ENCODE measurements at places on chromosomes 3 and 15.

- DNase-seq = no peak
Measured at GRCh38 chr15:96358821-96359615, 28.5 kb downstream of the NR2F2 start.

DNA sequence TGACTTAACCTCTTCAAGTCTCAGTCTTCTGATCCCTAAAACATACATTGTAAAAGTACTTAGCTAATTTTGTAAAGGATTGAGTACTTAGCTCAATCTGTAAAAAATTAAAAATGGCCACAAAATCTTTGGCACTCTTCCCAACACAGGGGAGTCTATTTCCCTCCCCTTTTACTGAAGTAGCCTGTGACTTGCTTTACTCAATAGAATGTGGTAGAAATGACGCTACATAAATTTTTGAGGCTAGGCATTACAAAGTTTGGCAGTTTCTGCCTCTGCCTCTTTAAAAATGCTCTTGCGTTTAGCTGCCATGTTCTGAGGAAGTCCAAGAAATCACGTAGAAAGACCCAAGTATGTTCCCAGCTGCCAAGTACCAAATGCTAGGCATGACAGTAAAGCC, 80.2 kb downstream of the CBLB start:
- no peak for DNase-seq

DNA sequence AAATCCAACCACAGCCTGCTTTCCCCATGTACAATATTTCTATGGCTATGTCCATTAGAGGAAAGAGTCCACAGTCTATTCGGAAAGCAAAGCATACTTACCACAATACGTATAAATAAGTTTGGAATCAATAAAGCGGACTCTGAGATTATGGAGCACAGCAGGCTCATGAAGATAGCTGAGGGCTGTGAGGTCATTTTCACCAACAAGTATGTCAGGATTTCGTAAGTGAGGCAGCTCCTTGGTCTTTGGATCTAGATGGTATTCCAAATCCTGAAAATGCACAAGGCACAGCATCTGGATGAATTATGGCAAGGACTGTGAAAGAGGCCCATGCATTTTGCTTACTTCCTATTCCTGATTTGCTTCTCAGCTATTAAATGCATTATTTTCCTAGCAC, 100.4 kb downstream of the MYO5A start:
- DNase-seq = no peak

DNA sequence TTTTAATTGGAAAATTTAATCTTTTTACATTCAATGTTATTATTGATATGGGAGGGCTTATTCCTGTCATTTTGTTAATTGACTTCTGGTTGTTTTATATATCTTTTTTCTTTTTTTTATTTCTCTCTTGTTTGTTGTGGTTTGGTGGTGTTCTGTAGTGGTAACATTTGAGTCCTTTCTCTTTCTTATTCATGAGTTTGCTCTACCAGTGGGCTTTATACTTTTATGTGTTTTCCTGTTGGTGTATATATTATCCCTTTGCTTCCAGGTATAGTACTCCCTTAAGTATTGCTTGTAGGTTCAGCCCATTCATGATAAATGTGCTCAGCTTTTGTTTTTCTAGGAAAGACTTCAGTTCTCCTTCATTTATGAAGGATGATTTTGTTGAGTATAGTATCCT, 57.6 kb downstream of the GALK2 start:
- DNase-seq = no peak

DNA sequence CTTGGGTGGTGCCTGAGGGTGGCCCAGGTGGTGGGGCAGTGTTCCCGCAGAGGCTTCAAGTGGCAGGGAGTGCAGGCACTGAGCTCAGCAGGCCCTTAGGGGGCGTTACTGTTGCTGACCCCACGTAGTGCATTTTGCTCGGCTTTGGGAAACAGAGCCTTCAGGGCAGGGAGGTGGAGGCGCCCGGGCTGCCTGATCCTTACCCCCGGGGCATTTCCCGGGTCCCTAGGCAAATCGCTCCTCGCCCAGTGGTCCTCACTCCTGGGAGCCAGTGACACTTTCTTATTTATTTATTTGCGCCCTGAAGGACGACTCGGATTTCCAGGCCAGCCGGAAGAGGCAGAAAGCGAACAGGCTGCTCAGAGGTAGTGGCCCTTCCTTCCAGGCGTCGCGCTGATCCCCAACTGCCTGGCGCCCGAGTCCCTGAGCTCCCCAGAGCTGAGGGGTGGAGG, 10.1 kb upstream of the FOXB1 start:
- no peak for DNase-seq

GRCh38 chr3:84108442-84108971, 850.3 kb upstream of the CADM2 start:
- DNase-seq = no peak

- DNase-seq = no peak
Measured at GRCh38 chr3:190058521-190059241, 62.0 kb downstream of the P3H2 start.

DNA sequence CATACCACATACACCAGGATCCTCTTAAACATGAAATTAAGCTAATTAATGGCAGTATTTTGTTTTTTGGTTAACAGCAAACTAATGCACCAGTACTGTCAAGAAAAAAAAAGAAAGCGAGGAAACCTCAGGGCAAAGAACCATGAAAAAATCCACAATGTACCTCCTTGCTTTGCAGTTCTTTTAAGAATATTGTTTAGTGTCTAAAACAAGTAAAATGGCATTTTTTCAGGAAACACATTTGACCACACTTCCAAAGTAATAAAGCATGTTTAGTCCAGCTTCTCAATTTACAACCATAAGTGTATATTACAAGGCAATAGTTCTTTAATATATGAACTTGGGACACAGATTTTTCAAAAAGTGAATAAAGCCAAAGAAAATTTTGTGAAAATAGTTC, 26.6 kb downstream of the AAGAB start:
- no peak for DNase-seq

- DNase-seq = no peak
Measured at GRCh38 chr15:58472821-58473581, 41.2 kb downstream of the LIPC start.

GRCh38 chr15:68553994-68554720, 24.6 kb upstream of the CORO2B start:
- DNase-seq = no peak

DNA sequence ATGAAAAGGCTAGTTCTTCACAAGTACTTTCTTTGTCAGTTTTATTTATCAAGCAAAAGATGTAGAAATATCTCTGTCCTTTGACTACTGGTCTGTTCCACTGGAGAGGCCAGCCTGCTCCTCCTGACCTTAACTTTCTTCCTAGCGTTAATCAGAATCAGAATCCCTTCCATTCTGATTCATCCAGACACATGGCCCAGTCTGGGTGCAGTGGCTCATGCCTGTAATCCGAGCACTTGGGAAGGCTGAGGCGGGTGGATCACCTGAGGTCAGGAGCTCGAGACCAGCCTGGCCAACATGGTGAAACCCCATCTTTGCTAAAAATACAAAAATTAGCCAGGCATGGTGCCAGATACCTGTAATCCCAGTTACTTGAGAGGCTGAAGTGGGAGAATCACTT, 32.0 kb upstream of the MANF start:
- no peak for DNase-seq

- no peak for DNase-seq
Measured at GRCh38 chr3:11455956-11456355, 183.8 kb downstream of the ATG7 start.

DNA sequence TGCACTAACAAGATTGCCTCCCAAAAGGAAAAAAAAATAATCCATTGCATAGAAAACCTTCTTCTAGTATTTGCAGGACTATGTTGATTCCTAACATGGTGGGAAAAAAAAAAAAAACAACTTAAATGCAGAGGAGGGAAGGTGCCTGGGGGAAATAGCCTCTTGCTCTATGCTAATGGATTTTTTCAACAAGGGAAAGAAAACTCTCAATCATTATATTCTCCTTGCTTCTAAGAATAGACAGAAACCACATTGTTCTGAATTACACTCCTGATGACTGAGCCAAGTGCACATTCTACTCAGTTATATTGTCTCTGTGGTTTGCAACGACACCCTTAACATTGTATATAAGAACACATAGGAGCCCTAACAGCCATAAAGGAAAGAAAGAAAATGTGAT, 760.2 kb downstream of the NAALADL2 start:
- no peak for DNase-seq
